ENCODE measurements at places on chromosomes 11 and 22.

GRCh38 chr11:27348340-27348873, 14.6 kb downstream of the CCDC34 start:
- no peak for DNase-seq

DNA sequence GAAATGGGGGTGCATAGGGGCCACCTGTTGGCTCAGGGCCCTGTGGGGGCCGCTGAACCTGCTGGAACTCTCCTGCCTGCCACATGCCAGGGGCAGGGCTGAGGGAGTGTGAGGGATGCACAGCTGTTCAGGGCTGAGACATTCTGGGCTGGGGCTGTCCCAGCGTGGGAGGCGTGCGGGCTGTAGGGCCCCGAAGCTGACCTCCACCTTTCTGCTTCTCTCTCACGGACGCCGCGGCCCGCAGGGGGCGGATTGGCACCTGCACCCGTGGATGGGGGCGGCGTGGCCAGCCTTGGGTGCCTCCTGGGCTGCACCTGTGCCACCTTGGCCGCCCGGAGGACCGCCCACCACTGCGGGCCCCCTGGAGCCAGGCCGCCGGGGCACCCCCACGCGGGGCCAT, 4.1 kb downstream of the CCDC188 start:
- no peak for DNase-seq

- DNase-seq = no peak
Observed at GRCh38 chr11:64229744-64230170, 591 bp upstream of the DNAJC4 start.

DNA sequence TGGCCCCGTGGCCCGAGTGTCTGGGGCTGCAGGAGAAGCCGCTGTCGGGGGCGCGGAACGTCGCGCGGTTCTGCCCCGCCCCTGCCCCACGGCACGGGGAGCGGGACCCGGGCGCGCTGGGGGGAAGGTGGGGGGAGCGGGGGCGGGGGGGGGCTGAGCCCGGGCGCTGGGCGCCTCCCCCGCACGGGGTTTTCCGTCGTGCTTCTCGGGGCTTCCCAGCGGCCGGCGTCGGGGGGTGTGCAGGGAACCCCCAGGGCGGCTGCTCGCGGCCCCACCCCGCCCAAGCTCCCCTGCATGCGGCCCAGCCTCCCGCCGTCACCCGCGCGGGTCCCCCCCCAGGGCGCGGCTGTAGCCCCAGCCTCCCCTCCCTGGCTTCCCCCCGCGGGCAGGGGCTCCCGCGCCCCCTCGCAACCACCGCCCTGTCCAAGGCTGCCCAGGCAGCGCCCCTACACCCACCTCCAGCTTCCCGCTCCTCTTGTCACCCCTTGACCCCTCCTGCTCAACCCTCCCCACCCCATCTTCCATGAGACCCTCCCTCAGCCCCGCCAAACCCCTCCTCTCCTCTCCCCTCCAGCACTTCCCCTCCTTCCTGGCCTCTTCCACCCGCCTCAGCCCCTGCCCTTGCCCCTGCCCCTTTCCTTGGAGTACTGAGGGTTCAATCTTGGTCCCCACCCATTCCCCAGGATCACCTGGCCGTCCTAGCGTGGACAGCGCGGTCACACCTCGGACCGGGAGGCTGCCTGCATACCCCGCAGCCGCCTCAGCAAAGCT, 1.7 kb downstream of the IL17REL start:
- peak; percentile 50 for DNase-seq

GRCh38 chr11:127844876-127845275, 742.5 kb downstream of the ETS1 start:
- DNase-seq = no peak

GRCh38 chr11:31651208-31651607, 141.6 kb downstream of the ELP4 start:
- no peak for DNase-seq

DNA sequence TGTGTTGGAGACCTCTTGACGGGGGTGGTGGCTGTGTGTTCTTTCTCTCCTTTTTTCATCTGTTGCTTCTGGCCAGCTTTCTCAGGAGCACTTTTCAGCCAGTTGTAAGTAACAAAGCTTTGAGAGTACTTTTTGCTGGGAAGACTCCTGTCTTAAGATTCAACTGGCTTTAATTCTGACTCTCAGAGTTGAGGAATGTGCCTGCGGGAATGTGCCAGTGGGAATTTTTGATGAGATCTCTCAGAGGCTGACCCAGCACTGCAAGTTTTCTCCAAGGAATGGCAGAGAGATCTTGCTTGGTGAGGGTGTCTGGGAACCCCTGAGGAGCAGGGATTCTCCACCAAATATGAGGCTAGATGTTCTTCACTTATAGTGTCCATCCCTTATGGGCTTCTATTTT, 91.6 kb upstream of the OR9Q1 start:
- DNase-seq = no peak

DNA sequence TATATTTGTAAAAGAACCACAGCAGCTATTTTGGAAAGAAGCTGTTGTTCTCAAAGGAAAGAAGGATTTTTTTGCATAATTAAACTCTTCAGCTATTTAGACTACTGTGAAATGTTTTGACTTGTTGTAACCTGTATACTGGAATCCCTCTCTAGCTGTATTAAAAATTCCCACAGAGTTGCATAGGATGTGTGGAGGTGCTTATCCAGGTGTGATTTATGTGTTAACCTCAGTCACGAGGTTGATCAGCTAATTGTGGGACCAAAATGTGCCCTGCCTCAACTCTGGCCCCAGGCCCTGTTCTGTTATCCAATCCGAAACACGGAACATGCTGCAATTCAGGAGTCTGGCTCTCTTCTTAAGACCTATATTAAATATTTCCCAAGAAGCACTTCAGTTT, 70.1 kb downstream of the LIF start:
- no peak for DNase-seq
